ENCODE measurements at places on chromosomes 7 and 10.
A peak's percentile ranks its signal among the peaks of the same experiment; 100 is the strongest.

DNA sequence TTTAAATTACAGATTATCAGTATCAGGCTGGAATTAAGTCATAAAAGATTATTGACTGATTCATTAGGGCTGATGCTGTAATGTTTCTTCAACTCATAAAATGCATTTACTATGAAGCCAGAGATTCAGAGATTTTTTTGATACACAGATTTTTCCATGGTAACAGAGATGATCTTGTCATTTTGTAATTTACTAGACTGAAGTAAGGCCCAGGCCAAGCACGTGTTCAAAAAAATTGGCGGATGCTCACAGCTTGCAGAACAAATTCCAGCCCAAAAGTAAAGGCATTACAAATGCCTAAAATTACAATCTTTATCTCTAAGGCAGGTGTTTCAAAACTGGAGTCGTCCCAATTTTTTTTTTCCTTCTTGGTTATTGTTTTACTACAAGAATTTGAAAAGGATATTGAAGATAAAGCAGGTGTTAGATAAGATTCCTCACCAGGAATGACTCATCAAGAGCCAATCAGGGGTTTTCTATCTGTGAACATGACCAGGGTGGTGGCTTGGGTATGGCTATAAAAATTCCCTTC is 78.4 kb upstream of the MEOX2 start:
- H3K4me1 ChIP-seq = no peaks in the 10 kb centered on the region
- DNase-seq = no peak
- H3K4me3 ChIP-seq = no peak overlapping the region
- H3K36me3 ChIP-seq = no peaks in the 10 kb centered on the region
- H3K27ac ChIP-seq = no peak overlapping the region
- no peaks in the 10 kb centered on the region for H3K27me3 ChIP-seq

- no peaks in the 10 kb centered on the region for H3K27me3 ChIP-seq
- no peak overlapping the region for H3K4me3 ChIP-seq
- H3K36me3 ChIP-seq = no peaks in the 10 kb centered on the region
- no peaks in the 10 kb centered on the region for H3K4me1 ChIP-seq
- no peak overlapping the region for H3K27ac ChIP-seq
Observed at GRCh38 chr7:50369143-50370026, 64.9 kb downstream of the IKZF1 start.

GRCh38 chr10:30434273-30435072 is 489 bp downstream of the MAP3K8 start:
- H3K27me3 ChIP-seq = no peaks in the 10 kb centered on the region
- peak overlapping the region; percentile 91 for H3K4me3 ChIP-seq
- peak; percentile 96 for DNase-seq
- H3K27ac ChIP-seq = peak overlapping the region; percentile 100
- peaks cover 6% of the 10 kb centered on the region for H3K36me3 ChIP-seq

- no peak for DNase-seq
- peaks cover 61% of the 10 kb centered on the region for H3K4me1 ChIP-seq
- no peak overlapping the region for H3K4me3 ChIP-seq
- H3K27me3 ChIP-seq = no peaks in the 10 kb centered on the region
- H3K36me3 ChIP-seq = peaks cover 5% of the 10 kb centered on the region
Observed at GRCh38 chr7:43650457-43651052, 67.6 kb downstream of the STK17A start.

DNA sequence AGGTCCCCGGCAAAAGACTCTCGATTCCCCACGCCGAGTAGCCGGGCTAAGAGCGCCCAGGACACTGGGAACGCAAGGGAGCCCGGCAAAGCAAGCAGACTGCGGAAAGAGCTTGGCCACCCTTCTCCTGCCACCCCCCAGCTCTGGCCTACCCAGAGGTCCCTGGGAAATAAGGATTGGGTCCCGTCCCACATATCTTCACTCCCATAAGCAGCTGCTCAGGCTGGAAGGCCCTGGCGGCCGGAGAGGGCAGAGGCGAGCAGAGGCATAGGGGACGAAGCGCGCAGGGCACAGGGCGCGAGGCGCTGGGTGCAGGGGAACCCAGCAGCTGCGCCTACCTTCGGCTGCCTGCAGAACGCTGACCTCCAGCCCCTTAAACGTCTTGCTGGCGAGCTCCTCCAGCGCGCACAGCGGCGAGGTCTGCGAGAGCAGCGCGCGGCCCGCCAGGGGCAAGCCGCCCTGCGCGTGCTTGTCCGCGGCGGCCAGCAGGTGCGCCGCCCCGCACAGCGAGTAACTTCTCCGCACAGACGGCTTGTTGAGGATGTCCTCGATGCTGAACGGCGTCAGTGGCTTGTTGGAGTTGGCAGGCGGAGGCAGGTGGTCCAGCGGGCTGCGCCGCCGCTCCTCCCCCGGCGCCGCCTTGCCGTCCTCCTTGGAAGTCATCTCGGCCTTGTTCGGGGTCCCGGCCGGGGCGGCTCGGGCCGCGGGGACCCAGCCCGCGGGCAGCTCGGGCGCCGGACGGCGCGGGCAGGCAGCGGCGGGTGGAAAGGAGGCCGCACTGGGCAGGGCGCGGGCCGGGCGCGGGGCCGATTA is 904 bp downstream of the LBX1 start:
- peak overlapping the region; percentile 33 for H3K4me3 ChIP-seq
- H3K27ac ChIP-seq = no peak overlapping the region

GRCh38 chr7:104940023-104940710 is 73.8 kb upstream of the KMT2E start:
- no peak overlapping the region for H3K4me3 ChIP-seq
- peaks cover 24% of the 10 kb centered on the region for H3K4me1 ChIP-seq
- DNase-seq = no peak
- no peaks in the 10 kb centered on the region for H3K27me3 ChIP-seq

GRCh38 chr10:75104842-75105241 is 6.6 kb upstream of the SAMD8 start:
- peaks cover 29% of the 10 kb centered on the region for H3K4me1 ChIP-seq
- no peak overlapping the region for H3K27ac ChIP-seq
- H3K4me3 ChIP-seq = no peak overlapping the region
- no peaks in the 10 kb centered on the region for H3K27me3 ChIP-seq
- DNase-seq = peak; percentile 61

DNA sequence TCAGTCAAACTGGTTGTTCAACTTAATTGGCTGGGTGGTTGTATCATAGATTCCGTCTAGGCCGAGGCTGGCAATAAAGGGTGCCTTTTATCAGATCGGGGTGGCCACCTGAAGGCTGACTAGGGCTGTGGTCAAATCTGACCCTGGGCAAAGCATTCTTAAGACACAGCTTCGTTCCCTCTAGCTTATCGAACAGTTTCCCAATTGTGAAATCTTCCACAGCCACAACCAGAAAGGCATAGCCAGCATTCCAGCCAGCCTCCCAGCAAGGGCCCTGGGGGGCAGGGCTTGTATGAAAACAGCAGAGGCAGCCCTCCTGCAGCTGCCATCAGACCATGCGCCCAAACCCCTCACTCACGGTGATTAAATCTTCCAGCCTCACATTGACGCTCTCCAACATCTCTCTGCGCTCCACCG is 42.5 kb upstream of the TMEM213 start:
- no peaks in the 10 kb centered on the region for H3K36me3 ChIP-seq
- DNase-seq = no peak
- H3K27ac ChIP-seq = peak overlapping the region; percentile 40
- H3K4me1 ChIP-seq = peaks cover 9% of the 10 kb centered on the region

DNA sequence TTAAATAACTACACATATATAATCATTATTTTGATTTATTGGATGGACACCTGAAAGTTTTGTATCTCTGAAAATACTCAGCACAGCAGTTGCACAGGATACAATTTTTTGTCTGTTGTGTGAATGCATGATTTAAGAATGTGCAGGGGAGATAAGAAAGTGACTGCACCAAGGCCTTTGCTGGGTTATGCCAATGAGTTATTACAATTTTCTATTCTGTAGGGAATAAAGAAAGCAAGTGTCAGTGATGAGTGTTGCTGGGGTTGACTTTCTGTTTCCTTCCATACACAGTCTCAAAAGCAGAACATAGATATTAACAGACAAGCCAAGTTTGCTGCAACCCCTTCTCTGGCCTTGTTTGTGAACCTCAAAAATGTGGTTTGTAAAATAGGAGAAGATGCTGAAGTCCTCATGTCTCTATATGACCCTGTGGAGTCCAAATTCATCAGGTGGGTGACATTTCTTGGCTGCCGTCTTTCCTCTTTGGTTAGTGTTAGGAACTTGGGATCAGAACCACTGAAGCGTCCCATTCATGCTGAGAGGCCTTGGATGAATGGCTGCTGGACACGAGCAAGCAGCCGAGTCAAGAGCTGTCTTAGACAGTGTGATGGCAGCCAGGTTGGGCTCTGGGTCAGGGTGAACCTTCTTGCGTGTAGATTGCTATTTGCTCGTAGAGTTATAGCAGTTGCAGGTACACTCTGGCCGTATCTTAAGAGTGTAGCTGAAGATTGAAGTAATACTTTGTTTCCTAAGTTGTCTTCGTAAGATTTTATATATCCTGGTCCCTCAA is 92.8 kb downstream of the DOCK1 start:
- no peak overlapping the region for H3K27ac ChIP-seq
- H3K27me3 ChIP-seq = no peaks in the 10 kb centered on the region
- H3K36me3 ChIP-seq = peaks cover 83% of the 10 kb centered on the region
- H3K4me1 ChIP-seq = no peaks in the 10 kb centered on the region
- no peak overlapping the region for H3K4me3 ChIP-seq

DNA sequence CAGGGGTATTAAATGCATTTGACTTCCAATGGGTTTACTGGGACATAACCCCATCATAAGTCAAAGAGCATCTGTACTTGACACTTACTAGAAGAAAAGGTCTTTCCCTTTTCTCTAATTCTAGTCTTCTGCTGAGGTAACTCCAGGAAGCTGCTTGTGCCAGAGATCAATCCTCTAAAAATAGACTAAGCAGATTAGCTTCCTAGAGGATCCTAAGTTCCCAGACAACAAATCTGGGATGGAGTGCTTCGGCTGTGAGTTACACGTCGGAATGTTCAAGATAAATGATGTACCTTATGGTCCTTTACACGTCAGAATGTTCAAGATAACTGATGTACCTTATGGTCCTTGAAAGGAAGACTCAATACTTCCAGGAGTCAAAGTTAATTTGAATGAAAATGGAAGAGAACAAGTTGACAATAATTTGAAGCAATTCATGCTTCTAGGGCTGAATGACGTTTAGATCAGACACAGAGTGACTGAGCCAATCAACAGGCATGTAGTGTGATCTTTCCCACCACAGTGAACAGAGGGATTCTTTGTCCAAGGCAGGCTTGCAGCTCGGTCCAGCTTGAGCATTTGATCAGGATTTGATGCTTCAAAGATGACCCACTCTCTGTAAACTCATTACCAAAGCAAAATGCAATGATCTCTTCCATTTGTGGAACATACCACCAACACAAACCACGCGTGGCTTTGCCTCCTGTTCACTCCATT is 63.8 kb downstream of the SLC37A3 start:
- H3K4me1 ChIP-seq = no peaks in the 10 kb centered on the region
- H3K27ac ChIP-seq = no peak overlapping the region
- H3K36me3 ChIP-seq = peaks cover 29% of the 10 kb centered on the region
- no peaks in the 10 kb centered on the region for H3K27me3 ChIP-seq
- DNase-seq = no peak
- no peak overlapping the region for H3K4me3 ChIP-seq

GRCh38 chr7:4753598-4754432 is 21.6 kb upstream of the AP5Z1 start:
- peaks cover 60% of the 10 kb centered on the region for H3K36me3 ChIP-seq
- H3K27ac ChIP-seq = no peak overlapping the region
- no peak for DNase-seq
- H3K4me3 ChIP-seq = no peak overlapping the region
- H3K4me1 ChIP-seq = peaks cover 9% of the 10 kb centered on the region
